ENCODE measurements at places on chromosomes 6 and 20.

- peak; percentile 57 for DNase-seq
Measured at GRCh38 chr20:63333241-63333836, 27.8 kb downstream of the CHRNA4 start.

DNA sequence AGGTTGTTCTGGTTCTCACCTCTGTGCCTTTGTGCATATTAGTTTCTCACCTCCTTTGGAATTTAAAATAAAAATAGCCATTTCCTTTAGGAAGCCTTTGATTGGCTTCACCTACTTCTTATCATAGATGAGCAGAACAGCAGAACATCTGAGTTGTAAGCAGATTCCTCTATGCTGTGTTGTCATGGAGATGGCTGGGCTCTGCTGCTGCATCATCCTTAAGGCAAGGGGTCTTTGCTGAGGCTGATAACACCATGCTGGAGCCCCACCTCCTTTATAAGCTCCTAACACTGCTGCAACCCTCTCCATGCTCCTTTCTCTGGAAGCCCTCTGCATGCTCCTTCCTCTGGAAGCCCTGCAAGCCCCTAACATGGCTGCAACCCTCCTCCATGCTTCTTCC lies 276.5 kb upstream of the TCF21 start:
- no peak for DNase-seq

GRCh38 chr6:152248980-152249379 lies 388.2 kb downstream of the SYNE1 start:
- no peak for DNase-seq

- no peak for DNase-seq
Measured at GRCh38 chr6:22582417-22583205, 13.2 kb downstream of the HDGFL1 start.

DNA sequence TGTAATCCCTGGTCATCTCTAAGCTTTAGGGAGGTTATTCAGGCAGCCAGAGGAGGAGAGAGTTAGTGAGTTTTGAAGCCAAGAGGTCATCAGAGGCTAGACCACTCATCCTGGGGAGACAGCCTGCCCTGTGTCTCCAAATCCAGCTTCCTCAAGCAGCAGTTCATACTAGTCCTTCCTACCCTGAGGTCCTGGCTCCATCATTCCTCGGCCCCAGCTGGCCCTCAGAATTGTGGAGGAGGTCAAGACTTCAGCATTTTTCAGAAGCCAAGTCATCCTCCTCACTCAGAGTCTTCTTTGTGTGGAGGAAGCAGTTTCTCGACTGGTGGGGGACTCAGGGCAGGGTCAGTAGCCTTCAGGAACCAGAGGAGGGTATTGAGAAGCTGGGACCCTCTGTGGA lies 12.4 kb upstream of the KIAA1755 start:
- DNase-seq = no peak

DNA sequence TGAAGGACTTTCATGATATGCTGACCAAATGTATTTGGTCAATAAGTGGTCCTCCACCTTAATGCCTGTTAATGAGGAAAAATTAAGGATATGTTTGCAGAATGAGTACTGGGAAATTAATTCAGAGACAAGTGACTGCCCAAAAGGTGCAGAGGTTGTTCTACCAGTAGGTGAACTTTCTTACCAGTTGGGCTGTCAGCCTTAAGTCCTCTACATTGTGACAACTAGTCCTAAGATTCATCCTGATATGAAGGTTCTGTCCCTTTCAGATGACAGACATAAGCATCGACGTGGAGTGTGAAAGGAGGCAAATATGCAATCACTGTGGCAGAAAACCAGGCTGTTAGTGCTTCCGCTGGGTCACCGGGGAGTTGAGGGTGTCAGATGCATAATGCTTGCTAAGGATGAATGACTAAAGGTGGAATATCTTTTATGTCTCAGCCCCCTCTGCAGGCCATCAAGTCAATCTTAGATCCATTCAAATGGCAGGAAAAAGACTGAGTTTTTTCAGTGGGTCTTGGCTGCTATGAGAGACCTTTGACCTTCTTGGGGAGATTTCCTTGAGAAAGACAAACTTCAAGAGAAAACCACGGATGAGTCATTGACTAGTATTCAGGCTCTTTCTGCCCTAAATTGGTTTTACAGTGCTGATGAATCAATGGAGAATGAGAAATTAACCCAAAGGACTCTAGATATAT lies 226.0 kb downstream of the TPBG start:
- no peak for DNase-seq
